ENCODE measurements at places on chromosomes 5 and 9.
A peak's percentile ranks its signal among the peaks of the same experiment; 100 is the strongest.

DNA sequence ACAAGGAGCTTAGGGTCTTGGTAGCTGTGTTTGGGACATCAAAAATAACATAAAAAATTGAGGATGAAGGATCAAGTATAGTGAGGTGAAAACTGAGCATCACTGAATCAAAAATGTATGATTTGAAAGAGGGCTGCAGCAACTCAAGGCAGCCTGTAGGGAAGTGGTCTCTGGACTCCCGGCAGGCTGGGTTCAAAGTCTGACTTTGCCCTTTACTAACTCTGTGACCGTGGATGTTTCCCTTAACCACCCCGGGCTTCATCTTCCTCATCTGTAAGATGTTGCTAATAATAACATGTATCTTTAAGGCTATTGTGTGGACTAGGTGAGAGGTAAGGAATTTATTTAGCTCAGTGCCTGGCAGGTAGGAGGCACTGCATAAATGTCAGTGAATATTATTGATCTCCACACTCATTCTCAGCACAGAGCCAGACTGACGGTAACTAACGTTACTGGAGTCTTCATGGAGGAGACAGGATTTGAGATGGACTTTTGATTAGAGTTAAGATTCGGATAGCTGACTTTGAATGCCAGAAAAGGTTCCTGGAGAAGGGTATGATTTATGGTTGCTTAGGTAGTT is 367.3 kb downstream of the NDUFS4 start:
- DNase-seq = no peak

- peak; percentile 14 for DNase-seq
Measured at GRCh38 chr9:37776328-37776727, 8.5 kb downstream of the EXOSC3 start.

DNA sequence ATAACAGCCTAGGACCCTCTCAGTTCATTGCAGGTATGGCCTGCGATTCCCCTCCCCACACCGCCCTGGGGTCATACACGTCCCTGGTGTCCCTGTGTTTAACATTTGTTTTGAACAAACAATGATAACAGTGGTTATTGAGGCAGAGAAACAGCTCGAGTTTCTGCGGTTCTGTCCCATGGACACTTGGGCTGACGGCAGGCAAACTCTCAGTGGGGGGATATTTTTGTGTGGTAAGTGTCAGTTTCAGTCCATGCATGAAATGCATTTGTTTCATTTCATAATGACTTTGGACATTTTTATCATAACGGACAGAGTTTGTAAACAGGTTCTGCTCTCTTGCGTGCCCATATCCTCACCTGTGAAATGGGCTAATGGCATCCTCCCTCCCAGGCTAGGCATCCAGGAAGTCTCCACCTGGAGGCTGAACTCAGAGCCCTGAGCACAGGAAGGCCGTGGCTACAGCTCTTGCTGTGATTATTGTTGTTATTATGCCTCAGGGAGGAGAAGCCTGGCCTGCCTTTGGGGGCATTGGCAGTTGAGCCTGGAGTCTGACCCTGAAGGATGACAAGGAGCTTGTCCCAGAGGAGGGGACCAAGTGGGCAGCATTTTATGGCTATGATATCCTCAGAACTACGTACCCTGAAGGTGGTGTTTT is 190.9 kb downstream of the GADD45G start:
- no peak for DNase-seq

DNA sequence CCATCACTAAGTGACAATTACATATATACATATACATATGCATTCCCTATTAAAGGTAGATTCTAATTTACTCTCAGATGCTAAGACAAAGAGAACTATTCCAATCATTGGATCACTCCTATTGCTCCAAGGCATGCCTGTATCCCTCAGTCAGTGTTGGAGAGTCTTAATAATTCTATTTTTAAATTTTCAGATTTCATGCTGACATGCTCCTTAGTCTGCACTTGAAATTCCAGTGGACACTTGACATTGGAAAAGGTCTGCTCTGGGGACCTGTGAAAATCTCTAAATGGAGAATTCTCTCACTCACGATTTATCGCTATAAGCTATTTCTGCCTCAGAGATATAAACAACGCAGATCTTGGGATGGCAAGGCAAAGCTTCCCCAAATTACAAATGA is 3.9 kb upstream of the FUBP3 start:
- no peak for DNase-seq

GRCh38 chr9:37292896-37293295 is 129.6 kb upstream of the GRHPR start:
- DNase-seq = no peak

DNA sequence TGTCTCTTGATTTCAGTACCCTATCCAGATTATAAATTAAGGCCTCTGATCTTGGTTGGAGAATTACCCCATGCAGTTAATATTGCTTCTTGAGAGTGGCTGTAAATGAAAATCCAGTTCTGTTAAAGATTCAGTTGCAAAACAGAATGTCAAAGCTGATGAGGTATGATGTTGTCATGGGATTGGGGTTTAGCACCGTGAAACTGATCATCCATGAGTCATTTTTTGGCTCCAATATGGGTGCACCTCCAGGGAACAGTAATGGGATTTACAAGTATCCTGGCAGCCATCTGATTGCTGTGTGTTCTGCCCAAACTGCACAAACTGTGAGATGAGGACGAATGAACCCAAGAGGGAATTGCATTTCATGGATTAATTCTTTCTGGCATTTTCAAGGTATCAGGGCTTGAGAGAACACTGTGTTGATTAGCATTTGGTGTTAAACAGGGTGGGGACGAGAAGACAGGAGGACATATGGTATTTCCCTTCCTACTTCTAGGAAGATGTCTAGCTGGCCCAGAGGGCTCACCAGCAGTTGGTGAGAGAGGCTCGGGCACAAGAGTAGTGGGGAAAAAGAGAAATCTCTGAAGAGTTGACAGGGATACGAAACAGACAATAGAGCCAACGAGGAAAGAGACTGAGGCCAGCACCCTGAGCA is 214.7 kb downstream of the GAS1 start:
- peak; percentile 87 for DNase-seq

GRCh38 chr9:87826331-87826730 is 56.3 kb upstream of the SPATA31E1 start:
- no peak for DNase-seq

DNA sequence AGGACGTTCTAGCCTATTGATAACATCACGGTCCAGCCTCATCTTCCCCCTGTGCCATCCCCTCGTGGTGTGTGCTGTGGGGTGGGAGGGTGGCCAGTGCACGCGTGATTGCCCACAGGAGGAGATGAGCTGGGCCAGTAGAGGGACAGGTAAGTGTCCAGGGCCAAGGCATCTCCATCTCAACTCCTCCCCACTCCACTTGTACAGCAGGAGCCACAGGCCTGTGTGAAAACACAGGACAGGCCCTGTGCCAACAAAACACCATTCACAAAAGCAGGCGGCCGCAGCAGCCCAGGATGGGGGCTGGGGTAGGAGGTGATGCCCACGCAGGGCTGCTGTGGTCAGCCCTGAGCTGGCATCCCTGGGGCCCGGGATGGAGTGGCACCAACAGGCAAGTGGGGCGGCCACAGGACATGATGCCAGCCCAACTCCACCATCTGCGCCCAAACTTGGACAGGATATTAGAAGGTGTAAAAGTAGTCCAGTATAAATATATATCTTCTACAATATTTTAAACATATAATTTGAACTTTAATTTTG is 32.6 kb downstream of the TPPP start:
- no peak for DNase-seq

- DNase-seq = no peak
Measured at GRCh38 chr5:147515269-147515668, 5.4 kb upstream of the DPYSL3 start.

DNA sequence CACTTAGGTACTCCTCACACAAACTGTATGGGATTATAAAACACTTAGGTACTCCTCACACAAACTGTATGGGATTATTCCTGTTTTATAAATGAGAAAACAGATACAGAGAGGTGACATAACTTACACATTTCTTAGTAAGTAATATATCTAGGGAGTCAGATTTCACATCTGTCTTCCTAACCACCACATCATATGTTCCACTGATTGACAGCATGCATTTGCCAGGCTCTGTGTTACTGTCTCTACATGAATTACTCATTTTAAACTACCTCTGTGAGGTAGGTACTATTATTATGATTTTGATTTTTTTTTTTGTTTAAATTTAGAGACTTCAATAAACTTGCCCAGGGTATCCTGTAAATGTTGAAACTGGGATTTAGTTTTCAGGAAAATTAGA is 232.7 kb downstream of the CCDC171 start:
- DNase-seq = no peak

DNA sequence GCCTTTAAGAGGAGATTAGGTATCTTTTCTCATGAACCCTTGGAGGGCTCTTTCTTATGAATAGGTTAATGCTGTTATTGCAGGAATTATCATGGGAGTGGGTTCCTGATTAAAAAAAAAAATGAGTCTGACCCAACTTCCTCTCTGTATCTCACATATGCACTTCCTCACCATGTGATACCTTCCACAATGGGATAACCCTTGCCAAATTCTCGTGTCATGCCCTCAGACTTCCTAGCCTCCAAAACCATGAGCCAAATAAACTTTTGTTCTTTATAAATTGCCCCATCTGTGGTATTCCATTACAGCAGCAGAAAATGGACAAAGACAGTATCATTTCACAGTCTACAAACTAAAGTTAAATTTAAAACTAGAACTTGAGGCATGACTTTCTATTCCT is 1.0 kb downstream of the OR1B1 start:
- no peak for DNase-seq

- no peak for DNase-seq
Measured at GRCh38 chr9:35340046-35340445, 149.9 kb upstream of the RUSC2 start.

- DNase-seq = peak; percentile 34
Measured at GRCh38 chr5:42951293-42951840, 88.8 kb downstream of the ANXA2R start.

DNA sequence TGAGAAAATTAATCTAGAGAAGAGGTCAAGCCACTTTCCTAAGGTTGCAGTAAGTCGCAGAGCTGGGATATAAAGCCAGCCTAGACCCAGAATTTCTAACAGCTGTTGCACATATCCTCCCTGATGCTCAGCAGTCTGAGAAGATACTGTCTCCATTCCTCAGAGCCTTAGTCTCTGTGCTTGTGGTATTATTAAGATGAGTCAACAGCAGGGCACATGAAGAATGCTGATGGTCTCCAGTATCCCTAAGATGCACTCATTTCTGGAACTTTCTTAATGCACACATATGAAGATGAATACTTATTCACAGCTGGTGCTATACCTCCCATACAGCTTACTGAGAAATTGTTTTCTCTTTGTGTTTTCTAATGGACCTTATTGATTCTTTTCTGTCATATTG is 32.5 kb downstream of the SGCD start:
- peak; percentile 90 for DNase-seq

DNA sequence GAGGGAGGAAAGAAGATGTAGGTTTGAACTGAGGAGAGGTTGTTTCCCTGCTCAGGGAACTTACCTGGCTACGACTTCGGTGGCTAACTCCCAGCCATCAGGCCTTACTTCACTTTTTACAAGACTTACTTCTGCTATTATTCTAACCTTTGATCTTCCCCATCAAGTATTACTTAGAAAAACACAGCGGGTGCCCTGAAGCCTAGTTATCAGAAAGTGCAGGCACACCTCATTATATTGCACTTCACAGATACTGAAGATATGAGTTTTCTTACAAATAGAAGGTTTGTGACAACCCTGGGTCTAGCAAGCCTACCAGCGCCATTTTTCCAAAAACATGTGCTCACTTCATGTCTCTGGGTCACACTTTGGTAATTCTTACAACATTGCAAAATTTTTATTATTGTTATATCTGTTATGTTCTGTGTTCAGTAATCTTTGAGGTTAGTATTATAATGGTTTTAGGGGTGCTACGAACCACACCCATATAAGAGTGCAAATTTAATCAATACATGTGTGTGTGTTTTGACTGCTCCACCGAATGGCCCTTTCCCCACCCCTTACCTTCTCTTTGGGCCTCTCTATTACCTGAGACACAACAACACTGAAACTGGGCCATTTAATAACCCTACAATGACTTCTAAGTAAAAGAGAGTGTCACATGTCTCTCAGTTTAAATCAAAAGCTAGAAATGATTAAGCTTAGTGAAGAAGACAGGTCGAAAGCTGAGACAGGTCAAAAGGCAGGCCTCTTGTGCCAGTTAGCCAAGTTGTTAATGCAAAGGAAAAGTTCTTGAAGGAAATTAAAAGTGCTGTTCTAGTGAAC is 2102.7 kb upstream of the WWC1 start:
- no peak for DNase-seq

GRCh38 chr5:6197427-6197826 is 180.9 kb downstream of the MED10 start:
- DNase-seq = no peak

- no peak for DNase-seq
Measured at GRCh38 chr9:130642926-130643325, 21.5 kb upstream of the PRDM12 start.

DNA sequence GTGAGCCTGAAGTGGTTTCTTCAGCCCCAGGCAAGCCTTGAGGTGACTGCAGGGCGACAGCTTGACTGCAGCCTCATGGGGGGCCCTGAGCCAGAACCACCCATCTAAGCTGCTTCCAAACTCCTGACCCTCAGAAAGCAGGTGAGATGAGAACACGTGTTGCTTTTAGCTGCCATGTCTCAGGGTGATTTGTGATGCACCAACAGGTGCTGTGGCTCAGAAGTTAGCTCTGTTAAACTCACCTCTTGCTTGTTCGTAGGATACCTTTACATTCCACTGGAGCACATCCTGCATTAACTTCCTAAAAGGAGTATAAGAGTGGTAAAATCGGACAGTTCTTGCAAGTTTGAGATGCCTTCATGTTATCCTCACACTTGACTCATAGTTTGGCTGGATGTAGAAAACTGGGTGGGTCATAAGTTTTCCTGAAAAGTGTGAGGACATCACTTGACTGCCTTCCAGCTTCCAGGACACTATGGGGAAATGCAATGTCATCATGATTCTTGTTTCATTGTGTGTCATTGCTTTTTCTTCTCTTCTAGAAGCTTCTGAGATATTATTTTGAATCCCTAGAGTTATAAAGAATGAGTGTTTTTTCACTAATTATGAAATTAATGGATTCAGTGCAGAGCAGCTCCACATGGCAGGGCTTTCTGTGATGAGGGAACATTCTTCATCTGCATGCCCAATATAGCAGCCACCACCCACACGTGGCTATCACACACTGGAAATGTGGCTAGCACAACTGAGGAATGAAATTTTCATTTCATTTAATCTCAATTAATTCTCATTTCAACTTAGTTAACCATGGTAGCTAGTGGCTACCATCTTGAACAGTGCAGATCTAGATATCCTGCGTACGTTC is 92.3 kb downstream of the HSD17B3 start:
- peak; percentile 84 for DNase-seq

DNA sequence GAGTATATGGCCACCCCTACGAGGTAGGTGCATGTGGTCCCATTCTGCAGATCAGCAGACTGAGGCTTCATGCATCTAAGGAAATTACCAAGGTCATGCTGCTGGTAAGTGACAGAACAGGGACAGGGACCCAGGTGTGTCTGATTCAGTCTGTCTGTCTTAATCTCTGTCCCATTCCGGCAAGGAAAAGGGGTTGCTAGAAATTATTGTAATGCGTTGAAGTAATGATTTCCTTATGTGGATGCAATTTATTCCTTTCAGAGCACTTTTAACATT is 76.8 kb downstream of the AMBP start:
- DNase-seq = no peak

- no peak for DNase-seq
Measured at GRCh38 chr9:94554078-94554438, 825 bp upstream of the PCAT7 start.

- DNase-seq = no peak
Measured at GRCh38 chr5:148378670-148379069, 5.1 kb upstream of the FBXO38 start.

- no peak for DNase-seq
Measured at GRCh38 chr5:180082633-180083420, 11.3 kb upstream of the RNF130 start.

All from AG08395 (cell line).